ENCODE measurements at places on chromosomes 7 and 10. TPM values are rescaled to one million over a fixed set of nuclear protein-coding genes. Genes with fewer than 3 reads are reported as not detected.
A peak's percentile ranks its signal among the peaks of the same experiment; 100 is the strongest.

PARG gene
- 18.4 TPM for total RNA-seq

DPCD gene
- 8.5 TPM for total RNA-seq

GDF2 gene
- total RNA-seq, result not detected

RARRES2 gene
- 17.9 TPM for total RNA-seq

CAV2 gene
- total RNA-seq, result 18.4 TPM

DNA sequence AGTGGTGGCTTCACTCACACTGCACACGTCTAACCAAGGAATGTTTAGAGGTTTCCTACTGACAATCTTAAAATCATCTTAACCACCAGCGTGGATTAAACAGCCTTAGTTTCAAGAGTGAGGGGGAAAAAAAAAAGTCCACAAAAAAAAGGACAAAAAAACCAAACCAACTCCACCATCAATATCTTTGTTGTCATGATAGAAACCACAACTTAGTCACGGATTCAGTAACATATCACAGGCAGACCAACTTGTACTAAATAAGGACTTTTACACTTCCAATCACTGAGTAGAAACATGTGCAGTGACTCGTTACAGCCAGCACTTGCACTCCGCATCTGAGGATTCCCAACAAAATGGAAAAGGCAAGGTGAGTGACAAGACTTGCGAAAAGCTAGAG is 46.5 kb downstream of the FAM171A1 start:
- DNase-seq, result no peak

DNA sequence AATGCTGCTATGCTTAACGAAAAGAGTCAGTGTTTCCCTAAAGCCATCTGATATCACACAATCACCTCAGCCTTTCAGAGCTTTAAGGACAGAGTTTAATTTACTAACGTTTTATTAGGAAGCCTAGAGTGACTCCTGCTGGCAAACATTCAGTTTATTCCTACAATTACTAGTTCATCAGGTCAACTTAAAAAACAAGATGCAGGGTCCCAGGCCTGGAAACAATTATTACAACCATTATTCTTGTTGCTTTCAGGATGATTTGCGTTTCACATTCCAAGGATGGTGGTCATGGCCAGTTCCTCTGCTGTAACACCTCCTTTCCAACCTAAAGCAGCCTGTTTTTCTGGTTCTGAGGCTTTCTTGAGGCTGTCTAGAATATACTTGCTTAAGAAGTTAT is 1.5 kb upstream of the FAM53B start:
- no peak for DNase-seq

- DNase-seq, result peak; percentile 23
These were observed 38.6 kb downstream of the CDC14C start for GRCh38 chr7:48962821-48963505.

- no peak for DNase-seq
These were observed at the start of gene CCL24 for GRCh38 chr7:75813781-75814236. Gene CCL24, minus strand, starts transcription at chr7:75813806. Its CDS starts 91 bp downstream, at chr7:75813715.

GRCh38 chr10:111128331-111129180 is 51.7 kb downstream of the ADRA2A start:
- peak; percentile 78 for DNase-seq

GRCh38 chr10:6211341-6211670 is 8.6 kb downstream of the PFKFB3 start:
- DNase-seq, result no peak

GRCh38 chr10:70162892-70163201 is 7.5 kb downstream of the SAR1A start:
- DNase-seq, result no peak

DNA sequence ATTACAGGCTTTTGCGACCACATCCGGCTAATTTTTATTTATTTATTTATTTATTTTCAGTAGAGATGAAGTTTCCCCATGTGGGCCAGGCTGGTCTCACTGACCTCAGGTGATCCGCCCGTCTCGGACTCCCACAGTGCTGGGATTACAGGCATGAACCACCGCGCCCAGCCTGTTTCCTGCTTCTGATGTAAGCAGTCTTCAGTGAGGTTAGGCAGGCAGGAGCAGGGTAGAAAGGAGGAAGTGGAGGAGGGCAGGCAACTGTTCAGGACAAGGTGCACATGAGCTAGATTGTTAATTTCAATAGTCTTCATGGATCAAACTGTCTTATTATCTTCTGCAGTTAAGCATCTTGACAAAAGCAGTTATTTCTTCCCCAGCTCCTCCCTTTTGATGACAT is 605.0 kb downstream of the CCSER2 start:
- DNase-seq, result no peak

DNA sequence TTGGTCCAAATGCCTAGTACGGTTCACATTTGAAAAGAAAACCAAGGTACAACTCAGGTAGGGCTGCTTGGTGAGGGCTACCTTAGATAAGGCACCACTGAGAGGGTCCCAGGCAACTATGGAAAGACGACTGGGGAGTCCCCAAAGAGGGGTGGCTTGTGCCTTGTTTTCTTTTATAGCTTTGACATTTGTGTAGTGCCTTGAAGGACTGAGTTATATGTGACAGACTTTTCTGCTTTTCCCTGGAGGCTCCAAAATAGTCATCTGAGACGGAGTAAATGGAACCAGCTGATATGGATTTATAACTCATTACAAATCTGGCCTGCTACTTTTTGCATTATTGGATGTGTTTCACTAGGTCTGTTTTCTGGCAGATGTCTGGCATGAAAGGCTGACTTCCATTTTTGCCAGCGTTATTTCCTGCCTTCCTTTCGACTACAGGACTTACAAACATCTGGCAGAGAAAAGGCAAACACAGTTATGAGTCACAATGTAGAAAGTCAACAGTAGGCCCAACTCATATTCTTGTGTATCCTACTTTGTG is 88.2 kb upstream of the IMMP2L start:
- DNase-seq, result no peak

GRCh38 chr10:29243750-29244149 is 45.1 kb upstream of the LYZL1 start:
- no peak for DNase-seq

- DNase-seq, result no peak
These were observed 234.3 kb downstream of the SH2D4B start for GRCh38 chr10:80771902-80772555.

DNA sequence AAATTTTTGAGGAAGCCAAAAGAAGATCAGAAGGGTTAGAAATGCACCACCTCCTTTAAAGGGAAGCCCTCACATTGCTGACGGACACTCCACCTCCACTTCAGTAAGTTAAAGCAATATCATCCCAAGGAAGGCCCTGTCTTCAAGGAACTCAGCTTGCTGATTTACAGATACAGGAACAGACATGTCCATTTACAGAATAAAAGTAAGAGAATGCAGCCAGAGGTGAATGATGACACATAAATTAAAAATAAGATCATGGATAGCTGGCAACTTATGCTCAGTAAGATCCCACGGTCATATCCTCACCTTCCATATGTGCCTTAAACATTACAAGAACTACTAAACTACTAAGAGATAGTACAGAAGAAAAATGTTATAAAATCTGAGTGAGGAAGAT is 20.4 kb downstream of the GRB10 start:
- no peak for DNase-seq

DNA sequence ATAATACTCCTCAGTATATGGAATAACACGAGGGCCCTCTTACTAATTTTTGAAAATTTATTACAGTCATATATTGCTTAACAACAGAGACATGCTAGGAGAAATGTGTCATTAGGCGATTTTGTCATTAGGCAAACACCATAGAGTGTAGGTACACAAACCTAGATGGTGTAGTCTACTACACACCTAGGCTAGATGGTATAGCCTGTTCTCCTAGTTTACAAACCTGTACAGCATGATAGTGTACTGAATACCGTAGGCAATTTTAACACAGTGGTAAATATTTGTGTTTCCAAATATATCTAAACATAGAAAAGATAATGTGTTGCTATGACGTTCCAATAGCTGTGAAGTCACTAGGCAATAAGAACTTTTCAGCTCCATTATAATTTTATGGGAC is 12.8 kb downstream of the OR2F1 start:
- DNase-seq, result no peak

DNA sequence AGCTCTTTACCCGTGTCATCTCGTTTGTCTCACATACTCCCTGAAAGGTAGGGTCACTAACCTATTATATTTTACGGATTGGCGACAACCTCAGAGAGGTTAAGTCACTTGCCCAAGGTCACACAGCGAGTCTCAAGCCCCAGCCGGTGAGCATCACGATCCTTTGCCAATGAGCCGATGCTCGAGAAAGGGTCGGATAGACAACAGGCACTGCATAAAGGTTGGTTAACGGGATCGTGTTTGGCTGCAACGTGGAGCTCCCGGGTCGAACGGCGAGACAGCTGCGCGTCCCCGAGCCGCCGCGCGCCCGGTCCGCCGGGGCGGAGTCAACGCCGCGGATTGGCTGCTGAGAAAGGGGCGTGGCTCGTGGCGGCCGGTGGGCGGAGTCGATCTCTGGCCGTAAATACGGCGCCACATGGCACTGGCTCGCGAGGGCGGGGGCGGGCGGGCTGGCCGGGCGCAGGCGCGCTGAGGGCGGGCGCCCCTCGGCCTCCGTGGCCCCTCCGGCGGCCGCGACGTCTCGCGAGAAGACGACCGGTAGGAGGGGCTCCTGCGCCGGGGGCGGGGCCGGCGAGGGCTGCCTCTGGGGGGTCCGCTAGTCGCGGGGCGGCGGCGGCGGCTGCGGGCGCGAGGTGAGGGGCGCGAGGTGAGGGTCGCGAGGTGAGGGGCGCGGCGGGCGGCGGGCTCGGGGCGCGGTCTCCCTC is at the start of gene CHST12:
TSS of gene CHST12 (plus strand) at position 598 of the 704 bp plus-strand sequence. CDS start 29,029 bp downstream, outside the sequence.
- peak; percentile 97 for DNase-seq

GRCh38 chr7:41832941-41833340 is 130.1 kb upstream of the INHBA start:
- DNase-seq, result no peak

DNA sequence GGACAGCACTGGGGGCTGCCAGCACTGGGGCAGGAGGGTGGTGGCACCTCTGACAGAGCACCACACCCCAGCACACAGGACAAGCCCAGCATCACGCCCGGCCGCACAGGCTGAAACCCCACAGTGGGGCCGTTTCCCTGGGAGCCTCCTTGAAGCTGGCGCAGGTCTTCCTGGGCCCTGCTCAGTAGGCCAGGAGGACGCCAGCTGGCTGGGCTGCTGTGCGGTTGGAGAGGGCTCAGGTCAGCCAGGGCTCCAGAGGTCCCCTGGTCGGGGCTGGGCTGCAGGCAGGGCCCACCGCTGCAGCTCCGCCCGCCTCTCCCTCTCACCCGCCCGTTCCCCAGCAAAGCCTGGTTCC is 137.3 kb downstream of the TCERG1L start:
- no peak for DNase-seq

GRCh38 chr10:45198486-45199204 is 116.8 kb downstream of the OR13A1 start:
- DNase-seq, result peak; percentile 42

GRCh38 chr7:117829450-117830117 is 43.7 kb downstream of the CTTNBP2 start:
- no peak for DNase-seq

DNA sequence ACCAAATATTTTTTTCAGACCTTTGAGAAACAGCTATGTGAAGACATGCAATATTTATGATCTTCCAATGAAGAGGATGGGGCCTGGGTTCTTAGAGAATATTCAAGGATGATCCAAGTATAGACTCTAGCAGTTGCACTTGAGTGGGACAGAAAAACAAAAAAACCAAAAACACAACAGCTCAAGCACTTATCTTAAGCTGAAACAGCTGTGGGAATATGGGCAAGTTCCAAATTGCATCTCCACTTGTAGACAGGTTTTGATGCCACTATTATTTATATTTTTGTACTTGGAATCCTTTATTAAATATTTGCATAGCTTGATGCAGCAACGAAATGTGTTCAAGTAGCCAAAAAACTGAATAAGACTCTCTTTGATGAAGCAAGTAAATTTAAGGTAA is 2.2 kb upstream of the PDK4 start:
- DNase-seq, result no peak

- no peak for DNase-seq
These were observed 374.8 kb downstream of the SEMA3D start for GRCh38 chr7:84812021-84812420.

GRCh38 chr7:26705567-26705966 is 158.8 kb downstream of the SKAP2 start:
- no peak for DNase-seq

GRCh38 chr7:74449809-74450397 is 3.8 kb upstream of the GTF2IRD1 start:
- DNase-seq, result no peak

- DNase-seq, result no peak
These were observed 106.1 kb upstream of the BTBD16 start for GRCh38 chr10:122164815-122165483.

DNA sequence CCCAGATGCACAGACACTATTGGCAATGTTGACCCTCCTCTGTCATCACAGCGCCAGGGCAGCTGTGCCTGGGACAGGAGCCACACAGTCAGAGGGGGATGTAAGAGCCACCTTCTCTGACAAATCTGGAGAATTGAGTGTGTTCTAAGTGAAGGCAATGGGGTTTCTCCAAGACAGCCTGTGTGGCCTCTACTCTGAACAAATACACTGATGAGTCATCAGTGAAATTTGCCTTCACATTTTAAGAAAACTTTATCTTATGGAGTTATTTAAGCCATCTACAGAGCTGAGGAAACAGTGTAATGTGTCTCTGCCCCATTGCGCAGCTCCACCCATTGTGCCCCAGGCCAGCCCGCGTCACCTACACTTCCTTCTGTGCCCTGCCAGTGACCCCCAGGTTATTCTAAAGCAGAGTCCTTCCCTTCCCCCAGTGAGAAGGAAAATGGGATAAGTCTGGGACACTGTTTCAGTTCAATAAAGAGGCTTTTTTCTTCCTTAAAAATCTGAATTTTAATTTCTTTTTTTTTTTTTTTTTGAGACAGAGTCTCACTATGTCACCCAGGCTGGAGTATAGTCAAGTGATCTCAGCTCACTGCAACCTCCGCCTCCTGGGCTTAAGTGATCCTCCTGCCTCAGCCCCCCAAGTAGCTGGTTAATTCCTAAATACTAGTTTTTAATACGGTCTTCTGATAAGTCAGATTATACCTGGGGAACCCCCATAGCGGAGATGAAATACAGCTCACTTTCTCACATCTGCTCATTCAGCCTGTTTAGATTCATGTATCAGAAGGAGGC is 21.8 kb downstream of the AKR1E2 start:
- DNase-seq, result no peak

DNA sequence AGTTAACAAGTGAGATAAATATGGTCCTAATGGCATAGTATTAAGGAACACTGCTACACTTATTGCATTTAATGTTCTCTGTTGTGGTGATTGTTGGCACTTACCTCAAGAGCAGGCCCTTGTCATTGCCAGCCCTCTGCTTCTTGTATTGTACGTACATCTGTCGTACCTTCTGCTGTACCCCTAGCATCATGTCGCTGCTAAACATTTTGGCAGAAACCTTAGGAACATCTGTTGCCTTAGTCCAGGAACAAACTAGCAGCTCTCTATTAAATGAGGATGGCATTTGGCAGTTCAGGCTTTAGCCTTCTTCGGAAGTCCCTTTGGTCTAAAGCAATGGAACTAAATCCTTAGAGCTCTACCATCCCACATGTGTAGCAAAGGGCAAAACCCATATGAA is 47.6 kb downstream of the PRKG1 start:
- no peak for DNase-seq

DNA sequence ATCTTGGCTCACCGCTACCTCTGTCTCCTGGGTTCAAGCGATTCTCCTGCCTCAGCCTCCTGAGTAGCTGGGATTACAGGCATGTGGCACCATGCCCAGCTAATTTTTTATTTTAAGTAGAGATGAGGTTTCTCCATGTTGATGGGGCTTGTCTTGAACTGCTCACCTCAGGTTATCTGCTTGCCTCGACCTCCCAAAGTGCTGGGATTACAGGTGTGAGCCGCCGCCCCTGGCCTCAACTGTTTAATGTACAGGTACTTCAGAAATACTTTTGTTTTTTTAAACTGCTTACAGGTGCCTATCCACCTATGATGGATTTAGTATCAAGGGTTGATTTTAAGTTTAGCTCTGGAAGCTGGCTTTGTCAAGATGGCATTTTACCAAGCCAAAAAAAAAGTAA is 55.6 kb downstream of the CDC123 start:
- no peak for DNase-seq

- DNase-seq, result no peak
These were observed 80.5 kb downstream of the ABCA13 start for GRCh38 chr7:48251766-48252165.
